ENCODE measurements at places on chromosomes 4 and X. TPM values are rescaled to one million over a fixed set of nuclear protein-coding genes. Genes with fewer than 3 reads are reported as not detected.

GRCh38 chr4:185224597-185224996 lies 15.2 kb downstream of the SNX25 start:
- DNase-seq: no peak
- H3K27me3 ChIP-seq: no peaks in the 10 kb centered on the region
- no peaks in the 10 kb centered on the region for H3K4me1 ChIP-seq
- H3K36me3 ChIP-seq: no peaks in the 10 kb centered on the region
- no peak overlapping the region for H3K4me3 ChIP-seq
- no peak overlapping the region for H3K27ac ChIP-seq

GRCh38 chr4:5839751-5840674 lies 52.9 kb downstream of the CRMP1 start:
- DNase-seq: no peak
- H3K27me3 ChIP-seq: no peaks in the 10 kb centered on the region
- H3K27ac ChIP-seq: no peak overlapping the region
- H3K4me3 ChIP-seq: no peak overlapping the region
- no peaks in the 10 kb centered on the region for H3K4me1 ChIP-seq

DNA sequence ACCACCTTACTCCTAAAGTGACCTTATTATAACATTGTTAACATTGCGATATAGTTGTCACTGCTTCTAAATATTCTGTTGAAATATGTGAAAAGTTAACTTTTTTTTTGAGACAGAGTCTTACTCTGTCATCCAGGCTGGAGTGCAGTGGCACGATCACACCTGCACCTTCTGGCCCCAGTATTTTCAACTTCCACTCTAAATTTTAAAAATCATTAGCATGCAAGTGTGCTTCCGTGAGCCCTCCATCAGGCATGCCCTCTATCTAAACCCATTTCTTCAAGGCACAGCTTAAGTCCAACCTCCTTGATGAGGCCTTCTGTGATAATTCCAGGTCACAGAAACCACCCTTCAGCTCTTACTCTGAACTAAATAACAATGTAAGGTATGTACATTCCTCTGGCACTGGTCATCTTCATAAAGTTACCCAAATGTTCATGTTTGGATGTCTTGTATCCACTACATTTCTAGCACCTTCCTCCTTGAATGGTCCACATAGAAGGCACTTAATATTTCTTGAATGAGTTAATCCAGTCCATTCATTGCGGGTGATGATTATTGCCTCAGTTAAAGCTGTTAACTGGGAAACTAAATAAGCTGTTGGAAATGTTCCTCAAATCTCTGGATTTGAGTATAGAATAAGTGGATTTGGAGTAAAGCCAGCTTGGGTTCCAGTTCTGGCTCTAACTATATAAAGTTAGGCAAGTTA lies 38.6 kb upstream of the TMEM131L start:
- H3K27me3 ChIP-seq: no peaks in the 10 kb centered on the region
- H3K4me1 ChIP-seq: peaks cover 18% of the 10 kb centered on the region
- H3K4me3 ChIP-seq: no peak overlapping the region
- DNase-seq: no peak
- no peaks in the 10 kb centered on the region for H3K36me3 ChIP-seq
- no peak overlapping the region for H3K27ac ChIP-seq

GRCh38 chr4:156749426-156750403 lies 221.9 kb downstream of the PDGFC start:
- DNase-seq: no peak
- no peaks in the 10 kb centered on the region for H3K27me3 ChIP-seq
- no peaks in the 10 kb centered on the region for H3K4me1 ChIP-seq
- no peaks in the 10 kb centered on the region for H3K36me3 ChIP-seq
- no peak overlapping the region for H3K4me3 ChIP-seq

GRCh38 chr4:164239976-164240375 lies 514.0 kb upstream of the SMIM31 start:
- no peaks in the 10 kb centered on the region for H3K36me3 ChIP-seq
- no peaks in the 10 kb centered on the region for H3K4me1 ChIP-seq
- H3K27ac ChIP-seq: no peak overlapping the region
- H3K27me3 ChIP-seq: no peaks in the 10 kb centered on the region

DNA sequence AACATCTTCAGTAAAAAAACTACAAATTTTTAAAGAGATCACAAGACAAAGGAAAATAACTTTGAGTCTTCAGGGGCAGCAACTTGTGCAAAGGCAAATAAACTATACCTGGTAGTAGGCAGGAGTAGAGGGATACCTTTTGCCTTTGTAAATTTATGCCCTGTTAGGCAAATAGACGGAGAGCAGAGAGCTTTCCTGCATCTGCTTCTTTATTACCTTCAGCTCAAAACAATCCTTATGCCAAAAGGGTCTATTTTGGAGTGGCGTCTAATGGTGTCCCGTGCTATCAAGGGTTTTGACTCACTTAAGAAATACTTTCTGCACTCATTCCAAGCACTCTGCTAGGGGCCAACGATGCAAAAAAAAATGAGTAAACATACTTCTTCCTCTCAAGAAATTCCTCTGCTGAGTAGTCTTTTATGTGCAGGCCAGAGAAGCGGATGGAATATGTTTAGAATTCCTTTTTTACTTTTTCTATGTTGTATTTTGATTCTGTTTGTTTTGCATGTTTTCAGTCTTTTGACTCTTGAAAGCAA lies 131.9 kb downstream of the ANXA5 start:
- H3K36me3 ChIP-seq: no peaks in the 10 kb centered on the region
- no peak overlapping the region for H3K4me3 ChIP-seq
- no peaks in the 10 kb centered on the region for H3K4me1 ChIP-seq
- DNase-seq: no peak

GRCh38 chr4:37873386-37873785 lies 17.5 kb upstream of the TBC1D1 start:
- H3K36me3 ChIP-seq: no peaks in the 10 kb centered on the region
- no peak for DNase-seq
- no peaks in the 10 kb centered on the region for H3K4me1 ChIP-seq
- H3K4me3 ChIP-seq: no peak overlapping the region
- no peaks in the 10 kb centered on the region for H3K27me3 ChIP-seq

The ZXDB gene
- total RNA-seq: 21.3 TPM

Data from CD4-positive, CD25-positive, alpha-beta regulatory T cell (primary cell).